ENCODE measurements at places on chromosomes 5 and 9. TPM values are rescaled to one million over a fixed set of nuclear protein-coding genes. Genes with fewer than 3 reads are reported as not detected.

Gene ALDH1A1
- total RNA-seq, result not detected

Gene PALM2AKAP2
- 1.2 TPM for total RNA-seq

Gene KIF27
- 2.2 TPM for total RNA-seq

Gene SLC4A9
- total RNA-seq, result 0.29 TPM

DNA sequence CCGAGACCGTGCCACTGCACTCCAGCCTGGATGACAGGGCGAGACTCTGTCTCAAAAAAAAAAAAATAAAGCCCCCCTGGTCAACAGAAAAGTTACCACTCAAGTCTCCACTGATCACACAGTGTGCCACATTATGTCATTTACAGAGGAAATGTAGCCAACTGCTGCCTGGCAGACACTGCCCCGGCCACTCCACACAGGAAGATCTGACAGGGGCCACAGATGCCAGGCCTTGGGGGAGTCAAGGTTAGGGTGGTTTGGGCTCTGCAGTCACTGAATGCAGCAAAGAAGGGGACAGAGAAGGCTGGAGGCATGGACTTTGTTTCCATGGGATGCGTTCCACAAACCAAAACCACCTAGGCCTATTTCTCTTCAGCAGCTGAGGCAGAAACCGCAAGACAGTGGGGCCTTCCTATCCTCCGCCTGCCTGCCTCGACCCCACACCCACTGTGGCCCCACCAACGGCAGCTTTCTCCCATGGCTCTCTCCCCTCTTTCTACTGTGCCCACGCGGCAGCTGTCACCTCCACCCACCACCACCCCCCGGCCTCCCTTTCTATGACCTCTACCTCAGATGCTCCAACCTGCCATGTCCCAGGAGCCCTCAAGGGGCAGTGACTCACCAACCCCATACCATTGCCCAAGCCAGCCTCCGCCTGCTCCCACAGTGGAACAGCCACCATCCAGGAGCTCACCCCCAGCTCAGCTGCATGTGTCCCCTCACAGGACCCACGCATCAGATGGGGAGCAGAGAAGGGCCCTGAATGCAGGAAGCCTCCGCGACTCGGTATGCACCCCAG, 12.4 kb downstream of the IPPK start:
- no peak for DNase-seq

Gene TICAM2
- 5.0 TPM for total RNA-seq

GRCh38 chr5:179906294-179906794, 1.4 kb downstream of the TBC1D9B start:
- no peak for DNase-seq

DNA sequence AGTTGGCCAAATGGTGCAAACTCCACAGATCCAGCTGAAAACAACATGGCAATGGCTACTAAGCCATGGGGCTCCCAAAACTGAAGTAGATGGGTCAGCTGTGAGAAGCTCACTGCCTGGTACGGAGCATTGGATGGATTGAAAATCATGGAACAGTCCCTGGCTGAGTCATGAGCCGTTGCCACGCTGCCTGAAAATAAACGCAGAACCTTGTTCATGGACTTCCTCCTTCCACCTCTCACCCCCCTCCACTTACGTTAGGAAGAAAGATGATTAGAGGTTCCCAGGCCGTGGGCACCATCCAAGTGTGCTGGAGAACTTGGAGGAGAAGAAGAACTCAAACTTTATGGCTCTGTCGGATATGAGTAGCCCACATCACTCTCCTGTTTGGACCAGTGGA, 6.8 kb upstream of the DIPK1B start:
- DNase-seq, result no peak

DNA sequence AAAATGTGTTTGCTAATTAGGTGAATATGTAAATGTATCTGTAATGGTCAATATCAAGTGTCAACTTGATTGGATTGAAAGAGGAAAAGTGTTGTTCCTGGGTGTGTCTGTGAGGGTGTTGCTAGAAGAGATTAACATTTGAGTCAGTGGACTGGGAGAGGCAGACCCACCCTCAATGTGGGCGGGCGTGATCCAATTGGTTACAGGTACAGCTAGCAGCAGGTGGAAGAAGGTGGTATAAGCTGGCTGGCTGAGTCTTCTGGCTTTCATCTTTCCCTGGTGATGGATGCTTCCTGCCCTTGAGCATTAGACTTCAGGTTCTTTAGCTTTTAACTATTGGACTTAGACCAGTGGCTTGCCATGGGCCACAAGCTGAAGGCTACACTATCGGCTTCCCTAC, 779.0 kb upstream of the CTNND2 start:
- no peak for DNase-seq

Gene LECT2
- not detected for total RNA-seq

GRCh38 chr9:136059851-136060670, 35.0 kb downstream of the NACC2 start:
- DNase-seq, result no peak

DNA sequence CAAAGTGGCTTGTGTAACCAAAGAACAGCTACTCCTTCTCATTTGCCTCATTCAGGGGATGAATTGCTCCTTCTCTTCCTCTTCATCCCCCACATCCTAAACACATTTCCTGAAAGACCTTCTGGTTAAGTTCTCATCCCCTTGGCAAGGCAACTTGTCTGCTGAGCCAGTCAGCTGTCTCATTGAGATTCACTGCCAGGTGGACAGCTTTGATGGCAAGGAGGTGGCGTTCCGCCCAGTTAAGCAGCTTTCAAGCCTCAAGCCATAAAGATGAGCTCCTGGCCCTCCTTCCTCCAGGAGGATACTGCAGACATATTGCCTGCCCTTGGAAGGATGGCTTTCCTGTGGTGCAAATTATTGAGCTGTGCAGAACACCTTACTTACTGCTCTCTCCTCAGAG, 448.6 kb upstream of the MPDZ start:
- DNase-seq, result no peak

Gene SLC6A19
- not detected for total RNA-seq

GRCh38 chr5:60541980-60542379, 158.0 kb downstream of the DEPDC1B start:
- DNase-seq, result no peak

Gene PCDH12
- 0.15 TPM for total RNA-seq

DNA sequence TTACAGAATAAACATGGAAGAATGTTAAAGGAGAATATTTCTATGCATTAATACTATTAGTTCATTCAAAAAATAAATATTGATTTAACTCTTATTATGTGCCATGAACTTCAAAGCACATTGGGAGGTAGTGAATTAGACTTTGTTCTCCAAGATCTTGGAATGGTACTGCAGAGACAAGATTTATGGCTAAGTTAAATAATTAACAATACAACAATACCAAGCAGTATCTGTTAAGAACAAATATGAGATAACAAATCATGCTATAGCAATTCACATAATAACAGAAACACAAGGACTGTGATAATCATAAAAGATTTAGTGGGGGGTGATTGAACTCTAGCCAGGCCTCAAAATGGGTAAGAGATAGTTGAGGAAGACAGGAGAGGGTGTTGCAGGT, 11.6 kb downstream of the NMUR2 start:
- no peak for DNase-seq

Gene NCS1
- total RNA-seq, result 14.0 TPM

Gene ZDHHC11B
- total RNA-seq, result 0.40 TPM

DNA sequence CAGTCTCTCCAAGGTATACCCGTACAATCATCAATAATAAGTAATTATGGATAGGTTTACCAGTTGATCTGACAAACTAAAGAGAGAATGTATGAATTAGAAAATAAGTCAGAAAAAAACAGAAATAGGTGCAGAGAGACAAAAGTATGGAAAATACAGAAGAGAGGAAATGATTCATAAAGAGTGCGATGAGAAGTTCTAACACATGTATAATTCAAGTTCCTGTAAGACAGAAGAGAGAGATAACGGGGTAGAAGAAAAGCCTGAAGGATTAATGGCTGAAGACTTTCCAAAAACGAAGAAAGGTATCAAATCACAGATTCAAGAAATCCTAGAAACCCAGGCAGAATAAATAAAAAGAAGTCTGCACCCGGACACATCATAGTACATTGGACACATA, 16.2 kb upstream of the SMU1 start:
- no peak for DNase-seq

DNA sequence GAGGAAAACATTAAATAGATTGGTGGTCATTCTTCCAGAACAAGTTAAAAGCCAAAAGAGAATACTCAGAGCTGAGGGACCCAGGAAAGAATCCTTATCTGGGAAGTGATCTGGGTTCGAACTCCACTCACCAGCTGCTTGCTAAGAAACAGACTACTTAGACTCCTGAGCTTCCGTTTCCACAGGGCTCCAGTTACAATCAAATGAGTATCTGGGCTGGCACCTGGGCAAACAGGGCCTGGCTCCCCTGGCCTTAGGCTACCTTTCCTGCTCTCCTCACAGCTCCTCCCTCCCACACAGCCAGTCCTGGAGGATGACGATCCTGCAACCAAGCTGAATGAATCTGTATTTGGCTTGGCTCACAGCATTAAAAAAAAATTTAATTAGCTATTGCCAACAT, 2.5 kb downstream of the MAPK9 start:
- peak; percentile 79 for DNase-seq

Gene CD180
- not detected for total RNA-seq

Gene INSL6
- total RNA-seq, result not detected

DNA sequence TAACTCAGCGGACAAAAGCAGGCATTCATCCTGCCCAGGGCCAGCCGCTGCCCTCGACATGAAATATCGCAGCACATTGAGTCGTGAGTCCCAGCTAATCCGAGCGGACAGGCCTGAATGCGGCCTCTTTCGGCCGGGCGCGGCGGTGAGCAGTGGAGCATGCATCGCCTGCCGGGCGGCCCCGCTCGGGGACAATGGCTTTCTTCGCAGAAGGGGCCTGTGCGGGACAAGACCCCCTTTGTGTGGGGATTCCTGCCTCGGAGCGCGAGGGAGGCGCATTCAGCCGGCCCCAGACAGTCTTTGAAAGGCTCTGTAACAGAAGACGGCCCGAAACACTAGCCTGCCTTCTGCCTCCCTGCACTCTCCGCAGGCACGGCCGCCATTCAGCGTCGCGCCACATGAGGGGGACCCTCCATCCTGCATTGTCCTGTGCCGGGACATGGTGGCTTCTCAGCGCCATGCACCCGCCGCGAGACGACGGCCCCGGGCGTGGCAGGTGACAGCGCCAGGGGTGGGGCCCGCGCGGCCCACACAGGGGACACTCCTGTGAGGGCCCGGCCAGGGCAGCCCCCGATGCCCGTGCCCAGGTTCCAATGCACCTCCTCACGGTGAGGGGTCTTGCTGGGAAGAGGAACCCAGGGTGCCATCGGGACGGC, 52.0 kb downstream of the EXD3 start:
- no peak for DNase-seq

Measured in PC-3 (cell line).